ENCODE measurements at places on chromosomes 4 and X.

DNA sequence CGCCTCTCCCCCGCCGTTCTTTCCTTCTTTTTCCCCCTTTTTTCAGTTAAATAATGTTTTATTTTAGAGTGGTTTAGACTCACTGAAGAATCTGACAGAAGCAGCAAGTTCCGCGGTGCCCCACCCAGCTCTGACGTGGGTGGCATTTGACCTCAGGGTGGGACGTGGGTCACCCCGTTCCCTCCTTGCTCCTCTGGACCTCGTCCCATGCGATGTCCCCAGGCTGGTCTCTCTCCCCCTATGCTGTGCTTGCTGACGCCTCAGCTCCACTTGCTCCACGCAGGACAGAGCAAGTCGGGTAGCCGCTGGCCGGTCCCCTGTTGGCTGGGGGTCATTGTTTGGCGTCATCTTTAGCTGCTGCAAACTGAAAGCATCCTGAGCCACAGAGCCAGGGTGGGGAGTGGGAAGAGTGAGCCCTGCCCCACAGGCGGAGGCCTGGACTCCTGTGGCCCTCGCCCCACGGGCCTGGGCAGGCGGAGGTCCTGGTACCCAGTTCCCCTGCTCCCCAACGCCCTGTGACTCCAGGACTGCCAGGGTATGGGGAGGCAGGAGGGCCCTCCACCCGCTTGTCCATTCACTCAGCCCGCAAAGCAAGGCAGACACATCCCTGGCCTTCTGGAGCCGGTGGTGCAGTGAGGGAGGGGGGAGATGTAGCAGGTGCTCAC lies 30.8 kb downstream of the TRMT44 start:
- DNase-seq, result no peak

GRCh38 chr4:108360754-108361445 lies 192.2 kb upstream of the LEF1 start:
- no peak for DNase-seq

DNA sequence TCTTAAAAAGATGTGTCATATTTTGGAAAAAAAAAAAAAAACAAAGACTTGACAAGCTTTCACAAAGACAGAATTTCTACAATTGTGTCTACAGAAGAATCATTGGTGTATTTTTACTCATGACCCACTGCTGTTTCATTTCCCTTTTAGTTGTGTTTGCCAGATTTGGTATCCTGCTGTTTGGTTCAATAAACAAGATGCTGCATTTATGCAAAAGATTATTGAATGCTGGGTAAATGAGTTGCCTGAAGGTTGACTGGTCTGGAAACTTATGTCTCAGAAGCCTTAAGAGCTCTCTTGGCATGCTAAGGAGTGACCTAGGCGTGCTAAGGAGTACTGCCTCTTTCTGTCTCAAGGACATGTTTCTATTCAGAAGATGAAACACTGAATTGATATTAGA lies 64.9 kb upstream of the NPY2R start:
- no peak for DNase-seq

DNA sequence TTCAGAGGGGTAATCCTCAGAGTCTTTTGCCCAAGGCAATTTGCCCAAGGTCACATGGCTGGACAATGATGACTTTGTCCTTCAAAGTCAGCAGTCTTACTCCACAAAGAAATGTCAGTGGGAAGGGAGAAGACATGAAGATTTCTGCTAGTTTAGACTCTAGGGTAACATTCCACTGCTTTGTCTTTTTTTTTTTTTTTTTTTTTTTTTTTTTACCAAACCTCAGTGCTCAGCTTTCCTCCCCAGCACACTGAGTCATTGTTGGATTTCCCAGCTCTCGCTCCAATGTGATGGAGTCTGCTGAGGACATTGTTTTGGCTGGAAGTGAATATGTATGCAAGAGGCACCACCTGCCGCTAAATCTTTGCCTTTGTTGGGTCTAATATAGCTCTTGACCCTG lies 7.2 kb upstream of the C1QTNF7 start:
- no peak for DNase-seq

Measured in C1 segment of cervical spinal cord (tissue), 14 donors.